ENCODE measurements at places on chromosomes 13 and 19. TPM values are rescaled to one million over a fixed set of nuclear protein-coding genes. Genes with fewer than 3 reads are reported as not detected.
A peak's percentile ranks its signal among the peaks of the same experiment; 100 is the strongest.

The GNA15 gene
- 0.25 TPM for total RNA-seq

The SIGLEC5 gene
- total RNA-seq: not detected

The MYO16 gene
- total RNA-seq: 0.22 TPM

The OLFM4 gene
- not detected for total RNA-seq

The MPND gene
- 27.7 TPM for total RNA-seq

DNA sequence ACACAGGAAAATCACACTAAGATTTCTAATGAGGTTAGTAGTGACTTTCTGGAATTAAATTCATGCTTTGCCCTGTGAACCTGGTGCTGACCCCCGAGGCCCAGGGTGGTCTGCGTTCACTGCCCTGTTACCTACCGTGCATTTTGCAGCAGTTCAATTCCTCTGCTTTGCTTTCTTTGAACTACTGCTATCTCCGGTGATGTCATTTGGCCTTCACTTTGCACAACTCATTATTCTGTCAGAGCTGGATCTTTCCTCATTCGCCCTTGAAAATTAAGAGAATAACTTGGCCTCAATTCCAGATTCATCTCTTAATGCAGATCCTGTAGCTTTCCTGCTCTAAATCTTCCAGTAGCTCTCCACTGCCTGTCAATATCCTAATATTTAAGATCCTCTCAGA lies 8.8 kb upstream of the LRRC63 start:
- no peaks in the 10 kb centered on the region for H3K27me3 ChIP-seq
- H3K36me3 ChIP-seq: no peaks in the 10 kb centered on the region
- H3K4me3 ChIP-seq: no peak overlapping the region
- peaks cover 5% of the 10 kb centered on the region for H3K4me1 ChIP-seq
- no peak for DNase-seq

DNA sequence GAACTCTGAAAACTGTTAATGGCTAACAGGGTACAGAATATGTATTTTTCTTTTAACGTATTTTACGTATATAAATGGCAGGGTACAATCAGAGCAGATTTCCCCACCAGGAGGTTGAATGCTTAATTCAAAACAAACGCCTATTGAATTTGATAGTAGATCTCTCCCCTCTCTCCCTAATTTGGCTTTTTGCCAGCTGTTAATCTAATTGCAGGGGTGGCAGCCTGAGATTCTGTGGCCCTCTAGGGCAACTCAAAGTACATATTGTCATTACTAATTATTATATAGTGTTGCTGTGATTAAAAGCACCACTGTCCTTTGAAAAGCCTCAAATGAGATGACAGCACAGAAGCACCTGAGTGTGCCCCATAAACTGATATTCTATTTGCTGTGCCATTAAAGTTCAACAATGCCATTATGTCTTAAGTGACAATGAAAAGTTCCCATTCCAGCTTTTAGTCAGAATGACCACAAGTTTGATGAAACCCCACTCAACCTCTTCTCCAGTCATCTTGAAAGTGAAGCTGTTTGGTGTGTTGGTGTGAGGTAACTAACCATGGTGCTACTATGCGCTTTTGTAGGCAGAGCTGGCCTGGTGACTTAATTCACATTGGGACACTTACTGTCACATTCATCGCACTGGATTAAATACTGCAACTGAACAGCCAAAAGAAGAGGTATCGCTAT lies 351.4 kb downstream of the KCNRG start:
- no peak overlapping the region for H3K27ac ChIP-seq
- no peak for DNase-seq
- H3K4me1 ChIP-seq: no peaks in the 10 kb centered on the region

DNA sequence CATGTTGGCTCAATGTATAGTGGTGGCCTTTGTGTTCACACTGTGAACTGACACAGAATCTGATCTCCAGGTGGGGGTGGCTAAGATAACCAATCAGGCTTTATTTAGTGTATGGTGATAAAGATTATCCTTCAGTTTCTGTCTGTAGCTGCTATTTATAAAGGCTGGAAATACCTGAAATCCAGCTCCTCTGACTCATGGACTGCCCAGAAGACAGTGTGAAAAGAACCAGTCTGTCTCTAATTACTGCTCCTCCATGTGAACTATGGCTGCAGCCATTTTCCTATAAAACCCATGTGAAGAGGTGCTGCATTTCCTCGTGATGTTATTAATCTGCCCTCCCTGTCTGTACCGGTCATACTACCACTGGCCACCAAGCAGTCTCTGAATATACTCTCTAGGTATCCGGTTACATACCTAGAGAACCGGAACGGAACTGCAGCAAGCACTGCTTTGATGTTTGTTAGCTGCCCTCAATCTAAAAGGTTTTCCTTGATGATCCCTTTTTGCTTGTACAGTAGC lies 238.0 kb downstream of the LHFPL6 start:
- no peak overlapping the region for H3K27ac ChIP-seq
- no peak overlapping the region for H3K4me3 ChIP-seq
- H3K4me1 ChIP-seq: peaks cover 8% of the 10 kb centered on the region

GRCh38 chr19:31164791-31165251 lies 184.4 kb downstream of the TSHZ3 start:
- H3K27me3 ChIP-seq: no peaks in the 10 kb centered on the region
- no peaks in the 10 kb centered on the region for H3K36me3 ChIP-seq
- H3K27ac ChIP-seq: no peak overlapping the region
- no peaks in the 10 kb centered on the region for H3K4me1 ChIP-seq
- H3K4me3 ChIP-seq: no peak overlapping the region
- DNase-seq: no peak

GRCh38 chr13:43730642-43731041 lies 56.1 kb downstream of the ENOX1 start:
- DNase-seq: no peak
- no peaks in the 10 kb centered on the region for H3K27me3 ChIP-seq
- no peaks in the 10 kb centered on the region for H3K36me3 ChIP-seq
- H3K4me3 ChIP-seq: no peak overlapping the region
- no peak overlapping the region for H3K27ac ChIP-seq
- H3K4me1 ChIP-seq: no peaks in the 10 kb centered on the region

GRCh38 chr19:17929056-17929455 lies 3.8 kb upstream of the CCDC124 start:
- no peaks in the 10 kb centered on the region for H3K36me3 ChIP-seq
- DNase-seq: no peak
- H3K27ac ChIP-seq: no peak overlapping the region
- H3K27me3 ChIP-seq: no peaks in the 10 kb centered on the region

DNA sequence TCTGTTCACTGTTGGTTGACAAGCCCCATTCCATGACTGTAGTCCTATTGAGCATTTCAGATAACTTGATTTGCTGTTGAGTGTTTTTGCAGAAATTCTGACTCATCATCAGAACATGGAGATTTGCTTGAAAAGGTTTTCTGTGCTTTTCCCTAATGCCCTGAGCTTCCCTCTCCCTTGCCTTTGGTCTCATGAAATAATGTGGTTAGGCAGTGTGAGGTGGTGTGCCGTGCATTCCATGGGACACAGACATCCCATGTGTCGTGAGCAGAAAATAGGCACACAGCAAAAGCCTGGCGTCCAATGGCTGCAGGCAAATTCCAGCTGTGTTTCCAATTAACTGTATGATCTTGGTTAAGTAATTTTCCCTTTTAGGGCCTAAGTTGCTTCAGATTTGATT lies 197.4 kb downstream of the DLEU7 start:
- H3K27ac ChIP-seq: no peak overlapping the region
- DNase-seq: no peak
- no peaks in the 10 kb centered on the region for H3K36me3 ChIP-seq
- no peaks in the 10 kb centered on the region for H3K4me1 ChIP-seq
- no peak overlapping the region for H3K4me3 ChIP-seq
- no peaks in the 10 kb centered on the region for H3K27me3 ChIP-seq

GRCh38 chr19:58513694-58514563 lies 2.1 kb upstream of the SLC27A5 start:
- no peaks in the 10 kb centered on the region for H3K27me3 ChIP-seq
- H3K36me3 ChIP-seq: no peaks in the 10 kb centered on the region
- peak; percentile 92 for DNase-seq
- peaks cover 17% of the 10 kb centered on the region for H3K4me1 ChIP-seq
- peak overlapping the region; percentile 37 for H3K4me3 ChIP-seq

- no peak for DNase-seq
- no peaks in the 10 kb centered on the region for H3K36me3 ChIP-seq
- no peak overlapping the region for H3K4me3 ChIP-seq
- H3K4me1 ChIP-seq: 0 out of 2 replicates have a peak, but pooled peaks cover 2% of the 10 kb centered on the region
Measured at GRCh38 chr19:29495091-29495490, 30.7 kb upstream of the VSTM2B start.

DNA sequence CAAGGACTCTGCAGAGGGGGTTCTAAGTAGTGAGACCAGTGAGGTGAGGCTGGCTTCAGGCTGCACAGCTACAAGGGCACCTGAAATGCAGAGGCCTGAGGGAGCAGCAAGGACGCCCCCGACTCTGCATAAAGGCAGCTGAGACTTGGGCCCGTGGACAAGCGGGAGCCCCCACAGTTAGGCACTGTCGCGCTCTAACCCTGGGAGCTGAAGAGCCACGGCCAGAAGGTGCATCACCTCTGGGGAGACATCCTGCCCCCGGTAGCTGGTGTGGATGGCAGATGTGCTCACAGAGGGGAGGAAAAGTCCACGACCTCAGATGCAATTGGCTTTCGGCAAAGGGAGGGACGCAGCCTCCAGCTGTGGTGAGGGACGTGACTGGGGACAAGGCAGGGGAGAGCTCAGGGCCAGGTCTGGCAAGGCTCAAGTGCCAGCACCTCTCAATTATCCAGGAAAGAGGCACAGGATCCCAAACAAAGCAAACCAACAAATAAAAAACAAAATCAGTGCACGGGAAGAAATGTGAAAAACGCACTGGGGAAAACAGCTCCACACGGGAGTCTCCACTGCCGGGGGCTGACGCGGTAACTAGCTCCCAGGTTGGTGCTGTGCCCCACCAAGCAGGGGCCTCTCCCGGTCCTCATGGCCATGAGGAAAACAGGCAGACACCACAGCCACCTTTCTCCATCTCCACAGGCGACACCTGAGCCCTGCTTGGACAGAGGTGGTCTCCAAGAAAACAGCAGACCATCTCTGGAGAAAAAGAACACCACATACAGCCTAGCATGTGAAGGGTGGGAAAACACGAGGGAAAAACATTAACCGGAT lies 23.0 kb upstream of the PLPP2 start:
- H3K27ac ChIP-seq: no peak overlapping the region
- DNase-seq: no peak
- H3K4me1 ChIP-seq: no peaks in the 10 kb centered on the region
- H3K36me3 ChIP-seq: peaks cover 5% of the 10 kb centered on the region
- H3K4me3 ChIP-seq: no peak overlapping the region

GRCh38 chr19:31863122-31863521 lies 482.3 kb upstream of the ZNF507 start:
- H3K4me3 ChIP-seq: no peak overlapping the region
- no peaks in the 10 kb centered on the region for H3K4me1 ChIP-seq
- no peak for DNase-seq
- H3K27ac ChIP-seq: no peak overlapping the region

DNA sequence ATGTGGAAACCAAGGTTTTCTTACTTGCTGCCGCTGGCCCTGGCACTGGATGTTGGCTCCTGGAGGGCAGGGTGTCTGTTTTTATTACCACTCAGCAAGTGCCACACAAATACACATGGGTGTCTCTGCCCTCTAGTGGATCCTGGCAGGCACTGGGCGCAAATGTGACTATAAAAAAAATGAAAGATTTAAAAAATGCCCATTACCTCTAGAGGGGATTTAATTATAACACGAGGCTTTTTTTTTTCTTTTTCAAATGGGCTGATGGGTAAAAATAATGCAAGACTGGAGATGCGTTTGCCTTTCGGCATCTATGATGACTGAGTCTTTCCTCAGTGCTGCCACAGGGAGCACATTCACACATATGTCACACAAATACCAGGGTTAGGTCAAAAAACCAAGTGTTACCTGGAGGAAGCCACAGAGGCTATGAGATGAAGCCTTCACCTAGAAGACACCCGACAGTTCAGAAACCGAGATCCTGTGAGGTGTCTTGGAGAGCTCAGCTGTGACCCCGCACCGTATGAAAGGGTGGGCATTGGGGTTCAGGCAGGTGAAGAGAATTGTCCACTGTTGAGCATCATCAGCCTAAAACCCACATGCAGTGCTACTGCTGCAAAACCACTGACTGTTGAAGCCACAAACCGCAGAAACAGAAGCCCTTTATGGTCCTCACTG lies 25.7 kb downstream of the CHAMP1 start:
- no peaks in the 10 kb centered on the region for H3K36me3 ChIP-seq
- no peak overlapping the region for H3K27ac ChIP-seq
- no peak for DNase-seq

- no peak for DNase-seq
- no peak overlapping the region for H3K27ac ChIP-seq
- H3K4me1 ChIP-seq: no peaks in the 10 kb centered on the region
- no peaks in the 10 kb centered on the region for H3K27me3 ChIP-seq
- no peaks in the 10 kb centered on the region for H3K36me3 ChIP-seq
- no peak overlapping the region for H3K4me3 ChIP-seq
Measured at GRCh38 chr13:113877149-113877990, 13.5 kb upstream of the GAS6 start.

DNA sequence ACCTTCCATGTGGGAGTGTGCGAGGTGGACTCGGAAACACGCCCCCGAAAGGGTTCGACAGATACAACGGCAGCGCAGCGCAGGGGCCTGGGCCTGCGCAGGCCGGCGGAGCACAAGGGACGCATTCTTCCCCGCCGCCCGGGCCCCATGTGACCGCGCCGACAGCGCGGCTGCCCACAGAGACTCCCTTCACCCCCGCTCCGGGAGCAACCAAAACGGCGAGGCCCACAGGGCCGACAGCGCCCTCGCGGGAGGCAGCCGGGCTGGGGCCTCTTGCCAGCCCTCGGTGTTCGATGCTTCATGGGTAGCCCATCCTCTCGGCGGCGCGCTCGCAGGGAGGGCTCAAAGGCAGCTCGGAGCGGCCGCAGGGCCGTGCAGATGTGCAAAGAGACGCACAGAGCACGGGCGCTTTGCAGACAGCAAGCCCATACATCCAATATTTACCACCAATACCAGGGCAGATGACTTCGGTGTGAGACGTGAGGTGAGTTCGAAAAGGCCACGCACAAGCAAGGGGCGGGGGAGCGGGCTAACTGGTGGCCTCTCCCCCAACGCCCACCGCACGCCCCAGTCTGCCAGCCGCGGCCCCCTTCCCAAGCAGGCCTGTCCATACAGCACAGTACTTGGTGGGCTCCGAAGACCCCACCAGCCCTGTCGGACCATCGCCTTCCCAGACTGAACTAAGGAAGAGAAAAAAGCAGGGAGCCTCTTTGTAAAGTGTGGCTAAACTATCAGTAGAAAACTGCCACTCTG lies 89.9 kb downstream of the CRYL1 start:
- no peak overlapping the region for H3K4me3 ChIP-seq
- no peaks in the 10 kb centered on the region for H3K27me3 ChIP-seq
- DNase-seq: no peak
- H3K36me3 ChIP-seq: no peaks in the 10 kb centered on the region
- peaks cover 1% of the 10 kb centered on the region for H3K4me1 ChIP-seq
- H3K27ac ChIP-seq: no peak overlapping the region

Data from H1 (cell line).